ENCODE measurements at places on chromosomes 5 and 9.

DNA sequence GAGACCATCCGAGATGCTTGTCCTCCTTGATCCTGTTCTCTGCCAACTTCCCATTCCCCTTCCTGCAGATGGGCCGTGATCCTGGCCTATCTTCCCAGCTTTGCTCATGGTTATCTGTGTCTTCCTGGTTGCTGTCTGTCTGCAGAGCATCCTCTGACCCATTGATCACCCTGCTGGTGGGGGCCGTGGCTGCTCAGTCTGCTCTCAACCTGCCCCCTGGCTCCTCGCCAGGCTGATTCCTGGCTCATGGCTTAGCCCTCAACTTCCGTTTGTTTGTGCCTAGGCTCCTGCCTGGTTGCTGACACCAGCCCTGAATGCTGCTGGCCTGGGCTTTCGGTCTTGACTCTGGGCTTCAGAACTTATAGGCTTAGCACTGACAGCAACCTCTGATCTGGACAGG lies 67.1 kb upstream of the SMIM15 start:
- no peak for DNase-seq

GRCh38 chr5:179680780-179681401 lies at the start of gene CBY3:
Gene CBY3 (minus strand): TSS chr5:179681034. CDS start chr5:179680918, 116 bp downstream.
- DNase-seq = no peak

- DNase-seq = no peak
These were observed 355.9 kb upstream of the RIOK2 start for GRCh38 chr5:97538912-97539311.

DNA sequence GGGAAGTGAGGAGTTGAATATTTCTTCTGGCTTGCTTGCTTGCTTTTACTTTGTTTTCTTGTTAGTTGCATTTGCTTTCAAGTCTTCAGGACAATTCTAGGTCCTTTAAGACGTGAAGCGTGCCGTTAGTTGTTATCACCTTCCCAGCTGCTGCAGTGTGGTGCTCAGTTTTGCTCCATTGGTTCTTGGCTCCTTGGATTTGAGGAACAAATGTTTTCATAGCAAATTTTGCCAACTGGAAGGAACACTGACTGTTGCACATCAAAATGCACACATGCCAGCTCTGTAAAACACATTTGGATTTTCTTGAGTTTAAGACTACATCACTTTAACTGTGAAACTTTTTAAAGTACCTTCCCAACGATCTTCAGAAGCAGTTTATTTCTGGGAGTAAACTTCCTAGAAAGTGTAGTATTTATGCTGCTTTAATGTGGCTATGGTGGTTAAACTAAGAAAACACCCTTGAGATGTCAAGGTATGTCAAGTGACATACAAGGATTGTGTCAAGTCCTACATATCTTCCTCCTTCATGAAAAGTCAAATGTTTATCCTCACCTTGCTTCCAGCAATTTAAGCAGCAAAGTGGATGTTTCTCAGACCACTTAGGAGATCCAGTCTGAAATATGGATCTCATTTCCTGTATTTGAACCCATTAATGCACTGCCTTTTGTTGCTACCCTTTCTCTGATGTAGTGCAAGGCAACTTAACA lies 24.9 kb downstream of the MOCS2 start:
- DNase-seq = no peak

- DNase-seq = no peak
These were observed 361.8 kb downstream of the ELAVL2 start for GRCh38 chr9:23464275-23464674.

DNA sequence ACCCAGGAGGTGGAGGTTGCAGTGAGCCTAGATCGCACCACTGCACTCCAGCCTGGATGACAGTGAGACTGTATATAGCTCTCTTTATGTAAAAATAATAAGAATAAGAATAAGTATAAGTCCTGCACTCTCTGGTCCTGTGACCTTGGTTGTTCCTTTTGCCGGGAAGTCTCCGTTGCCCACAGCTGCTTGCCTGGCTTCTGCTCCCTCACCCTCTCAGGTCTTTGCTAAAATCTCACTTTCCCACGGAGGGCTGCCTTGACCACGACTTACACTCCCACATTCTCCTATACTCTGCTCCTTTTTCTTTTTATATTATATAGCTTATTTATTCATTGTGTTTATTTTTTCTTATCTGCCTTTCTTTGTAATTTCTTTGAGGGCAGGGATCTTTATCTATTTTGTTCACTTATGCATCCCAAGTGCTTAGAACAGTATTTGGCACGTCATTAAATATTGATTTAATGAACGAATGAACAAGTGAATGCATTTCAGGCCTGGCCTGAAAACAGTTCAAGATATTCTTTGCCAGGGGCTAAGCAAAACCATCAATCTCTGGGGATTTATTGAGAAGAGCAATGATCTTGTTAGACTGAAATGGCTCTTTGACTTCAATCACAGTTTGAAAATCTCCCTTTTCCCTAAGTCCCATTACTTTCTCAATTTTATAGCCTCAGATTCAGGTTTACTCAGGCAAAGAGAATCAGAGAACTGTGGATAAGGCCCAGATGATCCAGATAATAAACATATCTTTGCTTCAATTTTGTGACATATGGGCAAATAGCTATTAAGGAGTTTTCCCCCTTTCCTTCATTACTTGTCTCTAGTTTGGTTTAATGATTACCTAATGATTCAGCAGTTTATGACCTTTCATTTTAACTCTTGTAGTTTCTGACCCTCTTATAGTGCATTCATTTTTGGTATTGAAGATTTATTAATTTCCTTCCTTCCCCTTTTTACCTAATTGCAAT lies 60.8 kb upstream of the TMC1 start:
- DNase-seq = no peak

DNA sequence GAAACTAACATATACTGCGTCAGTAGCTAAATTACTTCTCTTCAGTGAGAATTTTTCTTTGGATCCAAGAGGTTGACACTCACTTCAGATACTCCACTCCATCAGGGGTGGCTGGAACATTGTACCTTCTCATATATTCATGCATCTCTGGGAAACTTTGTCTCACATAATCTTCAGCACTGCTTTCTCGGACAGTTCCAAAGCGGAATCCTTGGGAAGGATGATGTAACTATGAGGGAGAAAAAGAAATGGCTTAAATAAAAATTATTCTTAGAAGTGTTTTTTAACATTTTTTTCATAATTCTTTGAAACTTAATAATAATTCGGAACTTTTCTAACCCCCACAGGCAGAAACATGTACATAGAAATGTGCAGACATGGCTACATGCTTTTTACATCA lies 33.4 kb upstream of the PPP3R2 start:
- DNase-seq = peak; percentile 28

GRCh38 chr5:80041527-80041926 lies 6.4 kb downstream of the THBS4 start:
- DNase-seq = no peak

DNA sequence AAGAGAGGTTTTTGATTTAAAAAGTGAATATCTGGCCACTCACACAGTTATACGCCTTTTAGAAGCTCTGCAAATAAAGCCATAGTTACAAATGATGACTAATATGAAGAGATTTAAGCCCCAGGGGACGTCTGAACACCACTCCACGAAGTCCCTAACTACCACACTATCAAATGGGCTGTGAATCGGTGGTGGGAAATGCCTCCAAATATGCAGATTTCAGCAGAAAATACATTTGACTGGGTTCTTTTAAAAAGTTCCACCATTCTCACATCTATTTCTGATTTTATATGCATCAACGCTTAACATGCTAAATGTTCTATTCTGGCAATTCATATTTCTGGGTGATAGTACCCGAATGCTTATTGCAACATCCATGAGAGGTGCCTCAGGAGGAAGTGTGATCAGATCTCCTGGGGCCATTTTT lies 22.5 kb downstream of the TICAM2 start:
- DNase-seq = no peak

GRCh38 chr5:144531188-144531587 lies 360.5 kb downstream of the KCTD16 start:
- no peak for DNase-seq

DNA sequence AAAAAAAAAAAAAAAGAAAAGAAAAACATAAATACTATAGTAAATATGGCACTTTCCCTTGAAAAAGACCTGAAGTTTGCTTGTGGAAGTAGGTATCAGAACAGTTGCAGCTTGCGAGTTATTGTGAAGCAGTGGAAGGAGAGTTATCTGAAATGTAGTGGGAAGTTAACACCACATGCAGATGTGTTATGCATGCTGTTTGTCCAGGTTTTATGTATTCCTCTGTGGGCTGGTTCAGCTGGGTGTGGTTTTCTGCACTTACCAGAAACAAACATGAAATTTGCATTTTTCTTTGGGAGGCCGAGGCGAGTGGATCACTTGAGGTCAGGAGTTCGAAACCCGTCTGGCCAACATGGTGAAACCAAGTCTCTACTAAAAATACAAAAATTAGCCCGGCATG lies 42.1 kb upstream of the CTNNA1 start:
- DNase-seq = peak; percentile 35

DNA sequence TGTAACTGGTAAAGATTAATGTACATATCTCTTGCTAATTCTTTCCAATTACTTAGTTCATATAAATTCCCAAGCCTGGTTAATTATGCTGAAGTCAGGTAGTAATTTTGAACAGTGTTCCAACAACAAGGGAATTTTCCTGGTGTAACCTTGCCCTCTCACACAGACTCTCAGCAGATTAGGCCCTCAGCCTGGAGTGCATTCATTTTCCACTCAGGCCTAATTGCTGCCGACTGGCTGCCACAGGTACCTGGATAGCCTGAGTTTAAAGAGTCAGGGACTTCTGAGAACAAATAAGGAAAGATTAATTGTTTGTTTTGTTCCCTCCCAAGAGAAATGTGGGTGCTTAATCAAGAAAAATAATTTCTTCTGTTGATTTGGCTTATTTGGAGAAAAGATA lies 71.4 kb downstream of the PPIC start:
- DNase-seq = no peak

DNA sequence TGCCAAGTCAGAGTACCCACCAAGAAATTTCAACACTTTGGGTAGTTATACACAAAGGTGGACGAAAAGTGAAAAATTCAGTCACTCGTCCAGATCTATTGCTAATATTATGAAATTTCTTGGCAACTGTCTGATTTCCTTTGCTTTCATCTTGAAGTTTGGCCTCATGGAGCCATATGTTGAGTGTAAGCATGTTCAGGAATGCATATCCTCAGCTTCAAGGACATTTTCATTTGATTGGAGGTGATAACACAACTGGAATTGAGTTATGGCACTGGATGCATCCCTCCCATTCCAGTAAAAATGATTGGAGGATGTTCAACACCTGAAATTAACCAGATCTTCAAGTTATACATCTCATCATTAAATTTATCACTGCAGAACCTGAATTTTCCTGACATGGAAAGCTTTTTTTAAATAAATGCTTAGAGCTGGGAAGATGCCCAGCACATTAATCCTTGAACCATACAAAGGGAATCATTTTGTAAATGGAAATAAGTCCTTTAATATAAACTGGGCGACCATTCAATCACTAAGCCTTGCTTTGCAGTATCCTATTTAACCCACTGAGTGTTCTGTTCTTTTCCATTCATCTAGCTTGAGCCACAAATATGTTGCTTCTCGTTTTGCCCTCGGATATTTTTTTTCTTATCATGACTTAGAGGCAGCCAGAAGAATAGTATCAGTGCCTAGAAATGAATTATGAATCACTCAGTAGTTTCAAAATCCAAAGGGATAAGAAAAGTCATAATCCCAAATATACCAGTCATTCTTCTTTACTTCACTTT lies 273.7 kb upstream of the PIK3R1 start:
- no peak for DNase-seq

GRCh38 chr9:94668928-94669729 lies 29.8 kb upstream of the FBP1 start:
- DNase-seq = peak; percentile 83

GRCh38 chr5:56164376-56164775 lies 68.8 kb downstream of the ANKRD55 start:
- DNase-seq = no peak

GRCh38 chr5:137794863-137795262 lies 40.7 kb upstream of the HNRNPA0 start:
- no peak for DNase-seq

GRCh38 chr5:154505567-154505966 lies 27.5 kb upstream of the HAND1 start:
- no peak for DNase-seq

DNA sequence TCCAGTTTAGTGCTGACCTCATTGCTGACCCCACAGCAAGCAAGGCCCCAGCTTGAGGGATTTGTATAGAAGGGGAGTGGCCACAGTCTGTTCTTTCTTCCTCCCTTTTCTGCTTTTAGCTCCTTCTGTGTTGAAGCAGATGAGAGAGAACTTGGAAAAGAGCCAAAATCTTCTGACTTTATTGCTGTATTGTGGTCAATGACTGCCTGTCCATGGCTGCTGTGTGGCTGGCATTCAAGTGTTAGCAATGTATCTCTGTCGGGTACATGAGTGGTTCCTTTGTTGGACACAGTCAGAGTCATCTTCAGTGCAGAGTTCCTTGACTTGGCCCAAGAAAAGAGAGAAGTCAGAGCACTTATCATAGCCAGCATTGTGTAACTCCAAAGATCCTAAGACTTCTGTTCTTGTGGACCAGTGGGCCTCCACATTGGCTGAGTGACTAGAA lies 154.1 kb downstream of the LRRC70 start:
- peak; percentile 36 for DNase-seq

GRCh38 chr5:84425365-84425881 lies 40.7 kb upstream of the EDIL3 start:
- no peak for DNase-seq

GRCh38 chr9:109232449-109233237 lies 65.6 kb upstream of the FRRS1L start:
- no peak for DNase-seq

DNA sequence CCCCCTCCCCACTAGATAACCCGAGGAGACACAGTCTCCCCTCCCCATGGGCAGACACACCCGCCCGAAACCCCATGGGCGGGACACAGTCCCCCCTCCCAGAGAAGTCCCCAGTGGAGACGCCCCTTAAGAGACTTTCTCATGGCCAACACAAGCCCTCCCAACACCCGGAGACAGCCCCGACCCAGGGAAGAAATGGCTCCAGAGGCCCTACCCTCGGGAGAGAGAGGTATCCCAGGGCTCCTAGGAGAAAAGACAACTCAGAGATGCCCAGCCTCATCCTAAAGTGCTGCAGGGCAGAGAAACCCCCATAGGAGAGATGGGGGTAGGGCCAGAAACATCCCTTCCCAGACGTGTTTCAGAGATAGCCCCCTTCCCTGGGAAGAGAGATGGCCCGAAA lies 27.4 kb downstream of the PCDH1 start:
- no peak for DNase-seq

DNA sequence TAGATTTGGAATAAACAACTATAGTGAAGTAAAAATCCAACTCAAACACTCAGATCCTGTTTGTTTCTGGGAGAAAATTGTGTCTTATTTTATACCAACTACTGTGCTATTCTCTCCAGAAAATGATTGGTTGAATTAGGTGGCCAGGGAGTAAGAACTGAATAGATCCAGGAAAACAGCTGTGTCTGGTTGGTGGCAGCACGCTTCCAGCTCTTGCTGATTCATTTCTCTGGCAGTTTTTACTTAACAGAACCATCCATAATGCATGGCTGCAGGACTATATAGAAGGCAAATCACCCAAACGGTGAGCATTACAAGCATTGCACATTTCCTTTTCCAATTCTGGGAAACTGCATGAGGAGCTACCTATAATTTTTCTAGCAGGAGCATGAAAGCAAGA lies 29.5 kb downstream of the DMAC1 start:
- DNase-seq = no peak

GRCh38 chr5:96776621-96777020 lies 31.1 kb downstream of the ERAP1 start:
- DNase-seq = no peak

- DNase-seq = no peak
These were observed 5.2 kb downstream of the TNFAIP8 start for GRCh38 chr5:119360905-119361593.

- no peak for DNase-seq
These were observed 253.8 kb upstream of the POU5F2 start for GRCh38 chr5:93995126-93995621.

GRCh38 chr5:153714798-153715197 lies 224.3 kb downstream of the GRIA1 start:
- no peak for DNase-seq
